ENCODE measurements at places on chromosomes 7 and 10.

- no peaks in the 10 kb centered on the region for H3K27me3 ChIP-seq
- no peak overlapping the region for H3K27ac ChIP-seq
- peaks cover 17% of the 10 kb centered on the region for H3K4me1 ChIP-seq
These were observed 66.7 kb downstream of the HHEX start for GRCh38 chr10:92756201-92757065.

DNA sequence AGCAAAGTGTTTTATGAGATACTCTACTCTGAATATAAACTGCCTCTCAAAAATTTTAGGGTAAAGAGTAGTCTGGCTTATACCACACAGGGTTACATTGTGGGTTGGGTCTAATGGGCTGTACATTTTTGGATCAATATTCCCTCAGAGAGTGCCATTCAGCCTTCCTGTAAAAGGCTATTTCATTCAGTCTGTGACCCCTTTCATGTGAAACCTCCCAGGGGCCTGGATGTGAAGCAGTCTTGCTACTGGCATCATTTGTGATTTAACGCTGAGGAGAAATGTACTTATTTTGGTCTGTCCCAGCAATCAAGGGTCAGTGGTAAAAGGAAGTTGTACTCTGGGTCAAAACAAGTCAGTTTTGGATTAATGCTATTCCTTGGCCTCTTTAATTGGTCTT, 71.8 kb upstream of the PRKG1 start:
- peaks cover 26% of the 10 kb centered on the region for H3K4me1 ChIP-seq
- no peaks in the 10 kb centered on the region for H3K27me3 ChIP-seq
- H3K36me3 ChIP-seq: no peaks in the 10 kb centered on the region
- H3K27ac ChIP-seq: no peak overlapping the region
- DNase-seq: no peak

DNA sequence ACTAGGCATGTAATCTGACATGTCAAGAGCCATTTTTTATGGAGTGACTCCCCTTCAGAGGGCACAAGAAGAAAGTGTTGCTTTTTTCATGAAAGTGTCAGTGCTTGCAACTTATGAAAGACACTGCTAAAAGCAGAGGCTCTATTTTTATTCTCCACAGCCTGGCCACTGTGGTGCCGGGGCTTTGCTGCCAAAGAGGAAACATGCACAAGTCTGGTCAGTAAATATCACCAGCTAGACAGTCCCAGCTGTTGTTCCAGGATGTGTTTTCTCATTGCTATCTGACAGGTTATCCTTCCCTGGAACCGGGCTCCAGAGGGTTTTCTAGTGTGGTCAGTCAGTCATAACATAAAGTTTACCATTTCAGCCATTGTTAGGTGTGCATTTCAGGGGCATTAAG, 180.7 kb upstream of the PITRM1 start:
- H3K36me3 ChIP-seq: peaks cover 2% of the 10 kb centered on the region
- no peak overlapping the region for H3K27ac ChIP-seq
- H3K4me1 ChIP-seq: peaks cover 4% of the 10 kb centered on the region
- no peak overlapping the region for H3K4me3 ChIP-seq

GRCh38 chr7:54995610-54996363, 23.0 kb upstream of the EGFR start:
- DNase-seq: no peak
- no peaks in the 10 kb centered on the region for H3K36me3 ChIP-seq
- H3K4me3 ChIP-seq: no peak overlapping the region
- peaks cover 11% of the 10 kb centered on the region for H3K4me1 ChIP-seq

Data from WTC11 (cell line).